Gastroesophageal sphincter (tissue), 4 donors: ENCODE measurements at places on chromosomes 2 and 18. TPM values are rescaled to one million over a fixed set of nuclear protein-coding genes. Genes with fewer than 3 reads are reported as not detected.

DNA sequence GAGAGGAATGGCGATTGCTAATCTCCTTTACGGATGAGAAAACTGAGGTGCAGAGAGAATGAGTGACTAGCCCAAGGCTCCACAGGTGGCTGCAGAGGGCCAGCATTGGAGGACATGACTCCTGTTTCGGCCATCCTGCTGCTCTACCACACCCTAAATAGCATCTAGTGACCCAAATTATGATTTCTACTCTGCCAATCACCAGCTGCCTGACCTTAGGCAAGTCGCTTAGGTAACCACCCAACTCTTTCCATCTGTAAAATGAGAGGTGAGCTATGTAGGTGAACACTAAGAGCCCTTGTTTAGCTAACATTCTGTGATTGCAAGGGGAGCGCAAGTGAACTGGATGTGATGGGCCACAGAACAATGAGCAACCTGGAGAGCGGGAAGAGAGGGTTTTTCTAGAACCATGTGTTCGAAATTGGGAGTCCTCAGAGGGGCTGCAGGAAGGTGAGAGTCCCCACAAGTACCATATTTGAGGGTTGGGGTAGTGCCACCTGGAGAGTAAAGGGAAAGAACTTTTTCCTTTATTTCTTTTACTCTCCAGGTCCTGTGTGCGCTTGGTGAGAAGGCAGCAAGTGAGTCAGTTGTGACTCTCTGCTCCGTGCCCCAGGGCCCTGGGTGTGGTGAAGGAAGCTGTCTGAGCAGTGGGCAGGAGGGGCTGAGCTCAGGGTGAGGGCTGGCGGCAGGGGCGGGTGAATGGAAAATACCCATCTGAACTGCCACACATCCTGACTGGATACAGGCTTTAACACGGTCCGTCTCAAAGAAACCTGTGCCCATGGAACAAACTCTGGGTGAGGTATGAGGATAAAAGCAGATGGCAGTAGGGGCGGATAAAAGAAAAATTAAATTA lies 2.4 kb downstream of the CYP27C1 start:
- no peak for ATAC-seq

Gene ZNF804A
- total RNA-seq: not detected

- ATAC-seq: no peak
Observed at GRCh38 chr2:149572102-149572953, 15.2 kb downstream of the MMADHC start.

- no peak for ATAC-seq
Observed at GRCh38 chr2:136072621-136073020, 45.3 kb downstream of the CXCR4 start.

- no peak for ATAC-seq
Observed at GRCh38 chr18:36287653-36288052, 9.9 kb upstream of the FHOD3 start.

DNA sequence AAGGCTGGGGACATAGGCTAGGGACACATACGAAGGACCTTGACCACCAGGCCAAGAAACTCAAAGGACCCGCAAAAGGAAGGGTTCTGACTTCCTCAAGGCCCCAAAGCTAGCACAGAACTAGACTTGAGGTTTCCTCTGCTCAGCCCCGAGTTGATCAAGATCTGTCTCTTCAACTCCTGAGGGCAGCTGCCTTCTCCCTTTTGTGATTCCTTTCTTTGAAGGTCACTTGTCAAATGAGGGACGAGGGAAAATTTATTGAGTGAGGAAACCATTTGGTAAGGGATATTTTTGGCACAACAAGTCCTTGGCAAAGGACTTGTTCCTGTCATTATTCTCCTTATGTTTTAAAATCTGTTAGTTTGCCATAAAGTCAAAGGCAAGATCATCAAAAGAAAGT lies 12.3 kb upstream of the ROCK2 start:
- ATAC-seq: no peak

DNA sequence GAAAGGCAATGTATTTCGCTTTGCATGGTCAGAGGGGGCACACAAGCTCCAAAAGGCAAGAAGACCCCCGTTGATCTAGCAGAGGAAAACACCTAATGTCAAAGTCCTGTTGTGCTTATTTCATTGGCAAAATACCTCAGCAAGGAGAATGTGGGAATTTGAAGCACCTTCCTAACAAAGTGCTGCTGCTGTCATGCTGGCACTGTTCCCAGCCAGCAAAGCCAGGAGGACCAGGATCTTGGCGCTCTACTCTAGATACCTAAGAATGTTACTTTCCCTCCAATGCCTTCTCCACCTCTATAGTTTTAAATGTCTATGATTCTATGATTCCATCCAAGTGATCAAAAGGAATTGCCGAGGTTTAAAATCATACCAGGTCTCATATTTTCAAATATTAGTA lies 867.9 kb upstream of the POU3F3 start:
- ATAC-seq: no peak

GRCh38 chr2:166090346-166090745 lies 37.5 kb downstream of the SCN1A start:
- ATAC-seq: no peak

- no peak for ATAC-seq
Observed at GRCh38 chr18:11145413-11146191, 3.8 kb downstream of the PIEZO2 start.

Gene RALB
- 35.5 TPM for total RNA-seq
